Left colon (tissue), 2 donors: ENCODE measurements at places on chromosomes 16 and 17.

DNA sequence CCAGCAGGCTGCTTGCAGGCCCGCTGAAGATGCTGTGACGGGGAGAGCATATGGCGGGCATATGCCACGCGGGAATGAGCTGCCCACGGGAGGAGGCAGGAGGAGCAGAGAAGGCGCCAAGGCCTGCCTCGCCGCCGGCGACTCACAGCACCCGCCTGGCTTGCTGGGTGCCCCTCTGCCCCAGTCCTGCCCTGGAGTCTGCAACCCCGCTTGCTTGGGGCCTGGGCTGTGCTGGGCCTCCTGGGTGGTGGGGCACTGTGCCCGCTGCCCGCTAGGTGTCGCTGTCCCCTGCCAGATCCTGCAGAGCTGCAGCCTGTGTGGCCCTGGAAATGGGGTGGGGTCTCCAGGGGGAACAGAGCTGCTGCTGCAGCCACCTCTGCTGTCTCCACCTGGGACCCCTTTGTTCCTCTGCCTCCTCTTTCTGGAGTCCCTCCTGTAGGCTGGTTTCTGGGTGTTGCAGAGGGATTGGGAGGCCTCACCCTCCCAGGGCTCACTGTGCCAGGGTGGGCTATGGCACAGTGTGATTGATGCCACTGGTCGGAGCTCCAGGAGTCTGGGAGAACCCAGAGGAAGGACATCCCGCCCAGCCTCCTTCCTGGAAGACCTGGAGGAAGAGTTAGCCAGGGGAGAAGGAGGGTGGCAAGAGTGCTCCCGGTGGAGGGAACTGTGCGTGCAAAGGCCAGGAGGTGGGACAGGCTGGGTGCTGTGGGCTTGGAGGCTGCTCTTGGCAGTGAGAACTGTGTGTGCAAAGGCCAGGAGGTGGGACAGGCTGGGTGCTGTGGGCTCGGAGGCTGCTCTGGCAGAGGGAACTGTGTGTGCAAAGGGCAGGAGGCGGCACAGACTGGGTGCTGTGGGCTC lies 141.0 kb upstream of the CIBAR2 start:
- DNase-seq = no peak

DNA sequence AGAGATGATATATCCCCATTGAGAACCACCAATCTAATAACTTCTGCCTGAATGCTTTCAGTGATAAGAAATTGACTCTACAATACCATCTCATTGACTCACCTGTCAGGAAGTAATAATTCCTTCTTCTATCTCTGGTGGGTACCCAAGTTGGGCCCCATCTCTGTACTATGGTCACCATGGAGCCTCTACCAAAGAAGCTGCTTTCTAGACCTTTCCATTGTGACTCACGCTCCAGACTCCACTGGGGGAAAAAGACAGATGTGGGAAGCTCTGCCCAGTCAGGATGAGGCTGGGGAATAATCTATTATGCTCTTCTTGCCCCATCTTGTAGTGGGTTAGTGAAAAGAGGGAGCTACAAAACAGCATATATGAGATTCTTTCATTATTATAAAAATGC lies 100.4 kb downstream of the COPRS start:
- no peak for DNase-seq

GRCh38 chr17:83083368-83084201 lies 4.2 kb downstream of the METRNL start:
- DNase-seq = no peak

GRCh38 chr16:84137287-84137686 lies 7.7 kb downstream of the HSDL1 start:
- no peak for DNase-seq

DNA sequence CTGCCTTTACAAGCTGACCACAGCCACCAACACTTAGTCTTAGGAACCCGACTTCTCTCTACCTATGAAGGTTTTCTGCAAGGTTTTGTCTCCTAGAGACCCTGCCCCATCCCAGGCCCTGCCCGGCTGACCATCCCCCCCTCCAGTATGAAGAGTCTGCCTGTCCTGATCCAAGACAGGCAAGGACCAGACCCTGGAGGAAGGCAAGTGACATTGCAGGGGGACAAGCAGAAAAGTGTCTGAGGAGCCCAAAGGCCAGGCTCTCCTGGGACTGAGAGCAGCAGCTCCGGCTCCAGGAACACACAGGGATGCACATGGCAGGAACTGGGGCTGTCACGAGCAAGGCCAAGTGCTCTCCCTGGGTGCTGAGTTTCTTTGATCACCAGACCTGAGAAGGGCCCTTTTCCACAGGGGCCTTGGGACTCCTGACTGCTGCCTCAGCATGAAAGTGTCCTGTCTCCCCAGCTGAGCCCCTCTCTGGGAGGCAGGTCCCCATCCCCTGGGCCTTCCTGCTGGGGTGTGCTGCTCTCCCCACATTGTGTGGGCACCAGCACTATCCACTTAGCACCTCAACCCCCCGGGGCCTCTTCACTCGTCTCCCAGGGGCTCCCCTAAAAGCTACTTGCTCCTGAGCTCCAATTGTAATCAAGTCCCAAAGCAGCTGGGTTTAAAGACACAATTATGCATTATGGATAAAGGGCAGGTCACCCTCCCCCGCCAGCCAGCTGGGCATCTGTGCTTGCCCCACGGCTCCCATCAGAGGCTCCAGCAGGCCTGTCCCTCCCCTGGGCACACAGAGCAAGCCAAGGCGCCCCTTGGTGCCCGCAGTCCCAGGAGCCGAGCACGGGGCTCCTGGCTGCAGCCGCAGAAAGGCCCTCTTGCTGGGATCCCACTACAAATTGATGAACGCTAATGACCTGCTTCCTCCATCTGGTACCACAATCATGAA lies 11.6 kb upstream of the CACNG4 start:
- DNase-seq = no peak

DNA sequence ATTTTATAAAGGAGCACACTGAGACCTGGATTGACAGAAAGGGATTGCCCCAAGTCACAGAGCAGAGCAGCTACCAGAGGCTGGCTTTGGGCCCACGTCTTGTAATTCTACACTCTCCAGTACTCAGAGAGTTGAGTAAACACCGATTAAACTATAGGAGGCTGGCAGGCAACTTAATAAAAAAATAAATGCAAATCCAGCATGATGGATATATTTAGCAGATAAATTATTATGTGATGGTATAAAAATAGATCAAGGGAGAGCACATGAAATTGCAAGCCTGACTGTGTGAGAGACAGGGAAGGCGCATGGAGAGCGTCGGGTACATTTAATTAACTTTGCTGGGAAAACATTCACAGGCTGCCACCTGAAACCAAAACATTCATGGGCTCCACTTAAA lies 87.7 kb upstream of the CCL2 start:
- DNase-seq = no peak

GRCh38 chr17:48611681-48612455 lies 1.1 kb upstream of the HOXB7 start:
- DNase-seq = peak; percentile 71

DNA sequence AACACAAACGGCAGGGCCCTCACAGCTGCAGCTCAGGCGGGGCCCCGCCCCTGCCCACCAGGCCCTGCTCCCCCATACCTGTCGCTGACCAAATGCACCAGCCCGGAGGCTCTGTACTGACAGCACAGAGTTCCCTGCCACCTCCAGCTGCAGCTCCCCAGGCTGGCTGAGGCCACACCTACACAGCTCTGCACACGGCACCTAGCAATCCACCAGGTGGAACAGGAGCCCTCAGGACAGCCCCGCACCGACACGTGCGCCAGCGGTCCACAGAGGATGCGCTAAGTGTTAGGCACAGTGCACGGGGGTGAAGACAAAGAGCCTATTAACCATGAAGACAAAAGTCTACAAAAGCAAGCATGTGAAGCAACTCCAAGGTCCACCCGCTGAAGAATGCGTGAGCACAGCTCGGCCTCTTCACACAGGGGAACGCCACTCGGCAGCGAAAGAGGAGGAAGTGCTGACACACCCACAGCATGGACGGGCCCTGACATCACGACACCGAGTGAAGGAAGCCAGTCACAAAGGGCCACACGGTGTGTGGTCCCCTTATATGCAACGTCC lies 5.4 kb downstream of the ZCCHC14 start:
- peak; percentile 89 for DNase-seq

DNA sequence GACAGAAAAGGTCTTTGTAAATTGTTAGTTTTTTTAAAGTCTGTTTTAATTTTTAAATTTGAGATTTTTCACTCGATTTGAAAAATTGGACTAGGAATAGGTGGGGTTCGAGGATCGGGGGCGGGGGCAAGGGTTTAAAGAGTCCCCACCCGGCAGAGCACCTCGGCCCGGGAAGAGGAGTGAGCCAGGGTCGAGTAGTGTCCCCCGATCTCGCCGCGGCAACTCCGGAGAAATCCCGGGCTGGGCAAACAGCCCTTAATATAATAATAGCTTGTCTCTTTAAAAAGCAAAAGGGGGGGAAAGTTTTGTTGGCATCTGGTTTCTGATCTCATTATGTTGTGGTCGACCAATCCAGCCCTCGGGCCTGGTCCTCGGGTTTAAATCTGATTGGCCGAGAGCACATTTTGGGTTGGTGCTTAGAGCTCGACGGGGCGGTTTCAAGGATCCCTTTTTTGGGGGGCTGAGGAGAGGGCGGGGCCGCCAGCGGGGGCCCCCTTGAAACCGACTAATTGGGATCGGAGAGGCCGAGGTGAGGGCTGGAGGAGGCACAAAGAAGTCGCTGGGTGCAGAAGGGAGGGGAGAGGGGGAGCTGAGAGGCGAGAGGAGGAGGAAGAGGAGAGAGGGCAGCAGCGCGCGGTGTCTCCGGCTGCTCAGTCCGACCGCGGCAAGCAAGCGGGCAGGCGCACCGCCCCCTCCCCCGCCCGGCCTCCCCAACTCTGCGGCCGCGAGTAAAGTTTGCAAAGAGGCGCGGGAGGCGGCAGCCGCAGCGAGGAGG lies at the start of gene FZD2:
FZD2 (plus strand) TSS at position 653 of the 775 bp plus-strand sequence. CDS start 205 bp downstream, outside the sequence.
- DNase-seq = peak; percentile 69

- no peak for DNase-seq
These were observed 296.5 kb downstream of the SLC39A11 start for GRCh38 chr17:72795941-72796340.

GRCh38 chr17:21166595-21167210 lies 39.9 kb downstream of the DHRS7B start:
- DNase-seq = no peak

- no peak for DNase-seq
These were observed 49.8 kb downstream of the TMEM100 start for GRCh38 chr17:55672585-55673501.

DNA sequence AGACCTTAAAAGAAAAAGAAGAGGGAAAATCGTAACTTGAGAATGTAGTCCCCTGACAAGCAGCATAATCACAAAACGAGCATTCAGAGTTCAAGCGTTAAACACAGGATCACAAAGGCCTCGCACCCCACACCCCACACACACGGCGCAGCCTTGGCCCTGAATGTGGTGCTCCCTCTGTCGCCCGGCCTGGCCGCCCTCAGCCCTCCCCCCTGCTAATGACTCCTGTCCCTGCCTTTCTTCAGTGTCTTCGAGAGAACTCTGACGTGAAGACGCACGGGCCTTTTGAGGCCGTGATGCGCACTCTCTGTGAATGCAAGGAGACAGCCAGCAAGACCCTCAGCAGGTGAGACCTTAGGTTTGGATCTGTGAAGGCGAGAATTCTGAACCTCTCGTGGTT lies 47.5 kb upstream of the ENDOV start:
- DNase-seq = no peak

DNA sequence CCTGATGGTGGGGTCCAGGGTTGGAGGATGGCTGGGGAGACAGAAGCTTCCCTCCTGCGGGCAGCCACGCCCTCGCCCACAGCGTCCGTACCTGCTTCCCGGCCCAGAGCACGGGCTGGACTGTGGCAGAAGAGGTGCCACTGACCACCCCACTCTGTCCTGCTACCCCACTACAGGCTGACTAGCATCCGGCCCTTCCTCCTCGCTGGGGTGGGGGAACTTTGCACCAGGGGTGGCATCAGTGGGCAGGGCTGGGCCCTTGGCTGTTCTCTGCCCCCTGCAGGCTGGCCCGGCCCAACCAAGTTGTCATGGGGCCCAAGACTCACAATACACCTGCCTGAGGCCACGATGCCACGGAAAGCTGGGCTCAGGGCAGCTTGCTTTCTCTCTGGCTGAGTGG lies 73.0 kb downstream of the KLHDC4 start:
- DNase-seq = no peak

- DNase-seq = no peak
These were observed 1.3 kb downstream of the ARMC5 start for GRCh38 chr16:31460582-31461002.

GRCh38 chr17:35750526-35751395 lies 2.3 kb downstream of the GAS2L2 start:
- no peak for DNase-seq

DNA sequence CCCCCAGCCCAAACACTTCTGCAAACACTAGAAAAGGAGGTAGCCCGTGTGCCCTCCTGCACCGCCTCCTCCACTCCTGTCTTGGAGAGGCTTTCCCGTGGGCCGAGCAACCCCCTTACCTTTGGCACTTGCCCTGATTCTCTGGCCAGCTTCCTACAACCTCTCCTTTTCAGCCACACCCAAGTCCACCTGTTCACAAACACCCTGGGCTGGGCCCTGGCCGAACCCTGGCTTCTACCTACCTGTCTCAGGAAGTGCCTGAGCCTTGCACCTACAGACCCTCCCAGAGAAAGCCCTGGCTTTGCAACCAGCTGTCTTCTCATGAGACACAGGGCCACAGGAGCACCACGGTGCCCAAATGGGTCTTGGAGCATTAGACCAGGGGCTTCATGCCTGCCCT lies 2.0 kb upstream of the ANTKMT start:
- DNase-seq = peak; percentile 74

GRCh38 chr16:81520560-81521135 lies 76.0 kb downstream of the CMIP start:
- no peak for DNase-seq

DNA sequence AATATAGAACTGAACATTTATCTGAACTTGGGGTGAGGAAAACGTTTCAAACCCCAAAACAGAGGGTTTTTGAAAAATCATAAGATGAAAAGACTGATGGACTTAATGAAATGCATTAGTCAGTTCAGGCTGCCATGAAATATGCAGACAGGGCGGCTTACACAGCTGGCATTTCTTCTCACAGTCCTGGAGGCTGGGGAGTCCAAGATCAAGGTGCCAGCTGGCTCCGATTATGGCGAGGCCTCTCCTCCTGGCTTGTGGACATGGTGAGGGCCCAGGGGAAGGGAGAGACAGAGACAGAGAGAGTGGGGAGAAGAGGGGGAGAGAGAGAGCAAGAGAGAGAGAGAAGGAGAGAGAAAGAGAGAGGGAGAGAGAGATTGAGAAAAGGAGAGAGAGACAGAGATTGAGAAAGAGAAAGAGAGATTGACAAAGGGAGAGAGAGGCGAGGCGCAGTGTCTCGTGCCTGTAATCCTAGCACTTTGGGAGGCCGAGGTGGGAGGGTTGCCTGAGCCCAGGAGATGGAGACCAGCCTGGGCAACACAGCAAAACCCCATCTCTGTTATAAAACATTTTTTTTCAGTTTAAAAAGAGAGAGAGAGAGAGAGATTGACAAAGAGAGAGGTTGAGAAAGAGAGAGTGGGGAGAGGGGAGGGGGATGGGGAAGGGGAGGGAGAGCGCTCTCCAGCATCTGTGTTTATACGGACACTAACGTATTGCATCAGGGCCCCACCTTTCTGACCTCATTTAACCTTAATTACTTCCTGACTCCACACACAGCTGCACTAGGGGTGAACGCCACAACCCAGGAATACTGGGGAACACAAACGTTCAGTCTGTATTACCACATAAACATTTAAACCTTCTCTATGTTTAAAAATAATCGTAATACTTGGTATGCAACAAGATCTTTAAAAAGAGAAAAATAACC lies 24.6 kb upstream of the RPH3AL start:
- no peak for DNase-seq
